ENCODE measurements at places on chromosomes 2 and 18. TPM values are rescaled to one million over a fixed set of nuclear protein-coding genes. Genes with fewer than 3 reads are reported as not detected.

Gene HMSD
- total RNA-seq: 8.9 TPM

- DNase-seq: no peak
Observed at GRCh38 chr2:220114443-220114842, 487.0 kb downstream of the SLC4A3 start.

- DNase-seq: no peak
Observed at GRCh38 chr2:85753035-85753524, 711 bp upstream of the ATOH8 start.

DNA sequence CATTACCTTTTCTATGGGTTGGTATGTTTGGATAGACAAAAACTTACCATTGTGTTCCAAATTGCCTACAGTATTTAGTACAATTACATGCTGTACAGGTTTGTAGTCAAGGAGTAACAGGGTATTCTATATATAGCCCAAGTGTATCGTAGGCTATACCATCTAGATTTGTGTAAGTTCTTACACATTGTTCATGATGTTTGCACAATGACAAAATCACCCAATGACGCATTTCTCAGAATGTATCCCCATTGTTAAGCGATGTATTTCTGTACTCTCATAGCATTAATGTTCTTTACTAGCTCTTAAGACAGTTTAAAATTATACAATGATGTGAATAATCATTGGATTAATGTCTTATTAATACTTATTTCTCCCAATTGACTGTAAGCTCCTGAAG lies 16.7 kb downstream of the TACR1 start:
- no peak for DNase-seq

DNA sequence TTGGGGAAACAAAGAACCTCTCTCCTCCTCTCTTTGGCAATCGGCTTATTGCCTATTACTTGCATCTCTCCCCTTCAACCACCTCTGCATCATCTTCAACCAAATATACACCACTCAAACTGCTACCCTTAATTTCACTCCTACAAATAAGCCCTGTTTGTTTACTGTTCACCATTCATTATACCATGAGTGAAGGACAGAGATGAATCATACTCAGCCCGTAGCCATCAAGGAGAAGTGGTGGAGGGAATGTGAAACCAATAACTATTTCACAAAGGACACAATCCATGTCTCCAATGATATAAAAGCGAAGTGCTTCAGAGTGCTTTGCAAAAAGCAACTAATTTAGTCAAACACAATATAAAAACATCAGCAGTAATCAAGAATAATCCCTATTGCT lies 76.8 kb downstream of the CACNB4 start:
- DNase-seq: no peak

GRCh38 chr2:15539999-15540398 lies 21.1 kb downstream of the NBAS start:
- DNase-seq: no peak

GRCh38 chr2:65351948-65352595 lies 80.3 kb downstream of the SPRED2 start:
- no peak for DNase-seq

GRCh38 chr18:37252342-37252741 lies 313.3 kb downstream of the CELF4 start:
- no peak for DNase-seq
